ENCODE measurements at places on chromosomes 16 and 17.

DNA sequence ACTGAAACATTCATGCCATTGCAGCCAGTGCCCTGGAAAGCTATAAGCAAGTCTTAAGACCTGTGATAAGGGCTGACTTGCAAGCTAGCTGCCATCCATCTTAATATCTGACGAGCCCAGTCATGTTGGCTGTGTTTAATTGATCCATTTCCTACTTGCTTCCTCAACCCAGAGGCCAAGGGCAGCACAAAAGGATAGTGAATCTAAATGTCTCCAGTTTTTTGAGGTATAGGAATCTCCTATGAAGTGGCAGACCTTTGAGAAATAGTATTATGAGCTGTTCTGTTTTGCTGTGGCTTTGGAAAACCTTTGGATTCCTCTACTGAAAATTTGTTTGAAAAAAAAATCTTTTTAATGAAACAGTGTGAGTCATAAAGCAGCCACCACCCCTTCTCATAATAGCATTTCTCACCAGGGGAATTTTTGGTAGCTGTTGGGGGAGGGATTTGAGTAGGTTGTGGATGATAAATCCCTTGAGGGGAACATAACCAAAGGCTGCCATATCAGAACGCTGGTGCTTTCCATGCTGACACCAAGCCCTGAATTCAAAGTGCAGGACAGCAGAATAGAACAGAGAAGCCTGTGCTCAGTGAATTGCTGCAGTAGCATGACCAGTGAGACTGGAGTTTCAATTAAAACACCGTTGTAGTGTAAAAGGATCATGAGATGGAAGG, 12.9 kb downstream of the ZNRF1 start:
- peak; percentile 27 for DNase-seq

DNA sequence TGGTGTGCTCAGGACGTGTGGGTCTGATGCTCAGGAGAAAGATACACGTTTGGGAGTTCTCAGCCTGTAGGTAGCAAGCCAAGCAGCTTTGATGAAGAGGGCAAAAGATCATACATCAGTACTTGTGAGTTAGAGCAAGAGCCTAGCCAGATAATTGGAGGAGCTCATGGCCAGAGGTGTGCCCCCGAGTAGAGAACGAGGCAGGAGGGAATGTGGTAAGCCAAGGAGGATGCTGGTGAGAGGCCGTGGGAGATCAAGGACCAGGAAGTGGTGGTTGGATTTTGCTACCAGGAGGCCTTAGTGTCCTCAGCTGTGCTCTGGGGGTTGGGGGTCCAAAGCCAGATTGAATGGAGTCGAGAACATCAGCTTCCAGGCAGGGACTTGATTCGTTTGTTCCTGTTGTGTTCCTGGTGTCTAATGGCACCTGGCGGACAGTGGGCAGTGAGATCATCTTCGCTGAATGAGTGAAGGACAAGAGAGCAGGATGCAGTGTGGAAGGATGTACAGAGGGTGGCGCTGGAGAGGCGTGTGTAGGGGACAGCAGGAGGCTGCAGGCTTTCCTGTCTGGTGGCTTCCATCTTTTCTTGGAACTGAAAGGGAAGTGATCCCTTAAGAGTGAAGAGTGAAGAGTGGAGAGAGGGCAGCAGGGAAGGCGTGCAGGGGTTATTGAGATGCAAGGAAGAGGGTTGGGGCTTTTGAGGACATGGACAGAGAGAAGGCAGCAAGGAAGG, 11.6 kb downstream of the FBXL19 start:
- DNase-seq: no peak

- no peak for DNase-seq
Observed at GRCh38 chr16:84841787-84842300, 22.1 kb downstream of the CRISPLD2 start.

GRCh38 chr16:83458612-83459011, 349.2 kb upstream of the HSBP1 start:
- DNase-seq: no peak

- DNase-seq: no peak
Observed at GRCh38 chr16:66622863-66623262, 18.4 kb downstream of the CMTM3 start.

DNA sequence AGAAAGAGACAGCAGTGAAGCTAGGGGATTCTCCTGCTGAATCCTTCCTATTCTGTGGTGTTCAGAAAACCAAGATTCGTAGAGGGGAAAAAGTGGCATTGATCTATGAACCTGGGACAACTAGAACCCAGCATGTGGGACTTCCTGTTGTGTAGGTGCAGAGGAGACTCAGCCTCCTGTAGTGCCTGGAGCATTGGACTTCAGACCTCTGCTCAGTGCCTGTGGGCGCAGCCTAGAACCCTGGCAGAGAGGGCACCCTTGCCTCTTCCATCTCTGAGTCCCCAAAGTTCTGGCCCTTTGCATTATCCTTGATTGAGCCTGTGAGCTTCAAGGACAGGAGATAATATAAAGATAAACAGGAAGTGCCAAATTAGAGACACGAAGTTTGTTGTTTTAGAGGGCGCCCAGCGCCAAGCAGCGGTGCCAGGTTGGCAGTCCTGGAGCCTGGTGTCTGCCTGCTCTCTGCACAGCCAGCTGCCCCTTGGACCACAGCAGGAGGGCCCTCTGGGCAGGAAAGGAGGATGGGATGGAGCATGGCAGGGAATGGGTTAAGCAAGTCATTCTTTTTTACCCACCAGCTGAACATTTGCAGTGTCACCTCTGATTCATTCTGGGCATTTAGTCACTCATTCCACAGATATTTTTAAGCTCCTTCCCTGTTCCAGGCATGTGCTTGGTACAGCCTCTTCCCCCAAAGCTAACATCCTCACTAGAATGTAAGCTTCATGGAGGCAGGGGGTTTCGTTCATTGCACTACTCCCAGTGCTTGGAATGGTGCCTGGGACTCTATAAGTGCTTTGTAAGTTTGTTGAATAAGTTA, 11.9 kb upstream of the SP6 start:
- no peak for DNase-seq

GRCh38 chr16:2954656-2955381, 9.3 kb upstream of the KREMEN2 start:
- DNase-seq: no peak

DNA sequence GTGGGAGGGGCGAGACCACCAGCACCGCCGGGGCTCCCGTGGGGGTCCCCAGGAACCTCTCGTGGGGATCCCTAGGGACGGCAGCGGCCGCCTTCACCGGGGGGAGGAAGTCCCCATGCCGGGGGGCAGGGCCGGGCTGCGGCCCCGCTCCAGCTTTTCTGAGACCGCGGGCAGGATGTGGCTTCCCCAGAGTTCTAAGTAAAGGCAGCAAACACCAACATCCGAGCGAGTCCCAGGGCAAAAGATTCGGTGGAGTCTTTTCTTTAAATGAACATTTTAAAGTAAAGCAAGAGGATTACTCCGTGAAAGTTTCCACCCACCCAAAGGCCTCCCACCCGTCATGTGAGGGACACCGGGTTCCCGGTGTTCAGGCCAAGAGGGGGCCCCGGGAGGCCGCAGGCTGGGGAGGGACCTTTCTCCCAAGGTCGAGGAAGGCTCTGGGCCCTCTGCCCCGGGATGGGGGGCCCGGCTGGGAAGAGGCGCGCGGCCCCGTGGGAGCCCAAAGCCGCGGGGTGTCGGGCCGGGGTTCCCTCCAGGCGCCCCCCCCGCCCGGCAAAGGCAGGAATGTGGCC, 137.2 kb upstream of the RPH3AL start:
- peak; percentile 38 for DNase-seq

DNA sequence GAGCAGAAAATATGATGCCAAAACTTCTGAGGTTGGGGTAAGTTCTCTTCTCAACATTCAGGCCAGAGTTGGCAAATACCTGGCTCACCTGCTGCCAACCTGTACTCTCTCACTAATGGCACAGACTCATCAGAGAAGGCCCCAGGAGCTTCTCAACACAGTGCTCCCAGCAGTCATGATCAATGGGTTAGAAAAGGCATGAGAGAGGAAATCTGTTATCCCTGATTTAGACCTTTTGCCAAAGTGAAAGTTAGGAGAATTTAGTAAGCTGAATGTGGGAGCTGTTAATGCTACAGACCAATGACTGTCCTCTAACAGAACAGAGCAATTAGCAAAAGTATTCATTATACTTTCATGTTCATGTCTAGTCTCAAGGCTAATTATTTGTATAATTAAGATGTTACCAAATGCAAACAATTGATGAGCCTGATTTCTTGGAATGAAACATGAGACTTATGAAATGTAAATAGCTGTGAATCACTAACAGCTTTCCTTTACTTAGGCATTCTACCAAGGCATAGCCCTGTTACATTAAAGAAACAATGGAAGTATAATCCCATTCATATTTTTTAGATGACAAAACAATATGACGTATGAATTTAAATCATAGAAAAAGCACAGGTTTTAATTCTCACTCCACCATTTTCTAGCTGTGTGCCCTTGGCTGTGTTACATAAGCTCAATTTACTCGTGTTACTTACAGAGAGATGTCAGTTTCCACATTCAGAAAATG, 68.7 kb upstream of the MARCHF10 start:
- no peak for DNase-seq

DNA sequence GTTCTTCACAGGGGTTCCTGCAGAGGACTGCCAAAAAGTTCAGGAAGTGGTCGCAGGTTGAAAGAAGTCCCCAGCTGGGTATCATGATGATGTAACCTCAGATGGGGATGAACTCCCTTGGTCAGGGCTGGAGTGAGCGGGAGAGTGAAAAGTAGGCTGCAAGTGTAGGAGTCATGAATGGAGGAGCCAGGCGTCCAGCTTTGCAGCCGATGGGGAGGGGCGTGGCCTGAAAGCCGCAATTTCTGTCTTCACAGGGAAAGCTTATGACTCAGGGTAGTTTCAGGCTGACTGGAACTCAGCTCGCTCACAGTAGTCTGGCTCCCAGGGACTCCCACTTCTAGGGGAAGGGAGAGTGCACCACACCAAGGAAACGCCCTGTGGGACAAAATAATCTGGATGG, 70.0 kb upstream of the HS3ST3A1 start:
- no peak for DNase-seq

DNA sequence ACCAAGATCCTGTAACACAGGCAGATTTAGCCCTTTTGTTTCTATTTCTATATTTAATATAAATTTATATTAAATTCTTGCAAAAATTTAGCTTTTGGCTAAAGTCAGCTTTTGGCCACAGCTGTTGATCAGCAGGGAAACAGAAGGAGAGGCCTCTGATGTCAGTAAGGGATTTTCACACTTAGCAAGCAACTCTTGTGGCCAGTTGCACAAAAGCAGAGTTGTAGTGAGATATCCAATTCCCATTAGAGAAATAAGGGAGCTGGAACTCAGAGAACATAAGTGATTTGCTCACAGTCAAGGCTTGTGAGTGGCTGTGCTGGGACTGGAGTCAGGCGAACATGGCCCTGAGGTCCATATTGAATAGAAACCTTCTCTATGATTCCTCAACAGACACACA, 16.7 kb upstream of the HEATR6 start:
- DNase-seq: no peak

- DNase-seq: no peak
Observed at GRCh38 chr17:74853669-74854068, 6.0 kb downstream of the GRIN2C start.

DNA sequence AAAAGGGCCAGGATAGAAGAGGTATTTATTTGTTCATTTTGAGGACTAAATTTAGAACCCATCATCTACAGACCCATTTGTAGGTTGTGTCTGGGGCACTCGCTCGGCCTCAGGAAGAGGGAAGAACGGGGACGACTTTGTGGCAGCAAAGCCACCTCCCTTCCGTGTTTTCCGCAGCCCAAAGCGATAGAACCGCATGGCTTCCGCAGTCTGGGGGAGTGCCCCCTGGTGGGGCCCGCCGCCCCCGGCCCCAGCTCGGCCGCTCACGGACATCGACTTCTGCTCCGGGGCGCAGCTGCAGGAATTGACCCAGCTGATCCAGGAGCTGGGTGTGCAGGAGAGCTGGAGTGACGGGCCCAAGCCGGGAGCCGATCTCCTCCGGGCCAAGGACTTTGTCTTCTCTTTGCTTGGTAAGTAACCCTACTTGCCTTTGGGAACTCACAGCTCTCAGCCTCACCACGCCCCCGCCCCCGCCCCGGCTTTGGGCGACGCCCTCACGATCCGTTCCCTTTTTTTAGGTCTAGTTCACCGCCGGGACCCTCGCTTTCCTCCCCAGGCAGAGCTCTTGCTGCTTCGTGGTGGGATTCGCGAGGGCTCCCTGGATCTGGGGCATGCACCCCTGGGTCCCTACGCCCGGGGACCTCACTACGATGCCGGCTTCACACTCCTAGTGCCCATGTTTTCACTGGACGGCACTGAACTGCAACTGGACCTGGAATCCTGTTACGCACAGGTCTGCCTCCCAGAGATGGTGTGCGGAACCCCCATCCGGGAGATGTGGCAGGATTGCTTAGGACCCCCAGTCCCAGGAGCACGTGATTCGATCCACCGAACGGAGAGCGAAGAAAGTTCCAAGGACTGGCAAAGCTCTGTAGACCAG, 681 bp downstream of the TMEM102 start:
- peak; percentile 35 for DNase-seq

GRCh38 chr16:11389083-11389482, 43.8 kb downstream of the RMI2 start:
- DNase-seq: no peak

DNA sequence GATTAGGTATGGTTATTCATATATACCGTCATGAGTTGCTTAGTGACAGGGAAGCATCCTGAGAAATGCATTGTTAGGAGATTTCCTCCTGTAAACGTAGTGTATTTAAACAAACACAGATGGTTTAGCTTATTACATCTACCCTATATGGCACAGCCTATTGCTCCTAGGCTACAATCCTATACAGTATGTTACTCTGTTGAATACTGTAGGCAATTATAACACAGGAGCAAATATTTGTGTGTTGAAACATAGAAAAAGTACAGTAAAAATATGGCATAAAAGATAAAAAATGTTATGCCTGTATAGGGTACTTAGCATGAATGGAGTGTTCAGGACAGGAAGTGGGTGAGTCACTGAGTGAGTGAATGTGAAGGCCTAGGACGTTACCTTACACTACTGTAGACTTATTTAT, 157.7 kb downstream of the CDH11 start:
- no peak for DNase-seq
